Activated CD8-positive, alpha-beta T cell treated with anti-CD3 and anti-CD28 coated beads for 36 hours (primary cell): ENCODE measurements at places on chromosomes 5 and 9. TPM values are rescaled to one million over a fixed set of nuclear protein-coding genes. Genes with fewer than 3 reads are reported as not detected.

The PCDHB8 gene
- total RNA-seq, result not detected

The ELOVL7 gene
- 0.18 TPM for total RNA-seq

The YTHDC2 gene
- 28.2 TPM for total RNA-seq

The PCDHGC3 gene
- total RNA-seq, result not detected

The PCDHAC1 gene
- total RNA-seq, result not detected

The IL9 gene
- not detected for total RNA-seq

DNA sequence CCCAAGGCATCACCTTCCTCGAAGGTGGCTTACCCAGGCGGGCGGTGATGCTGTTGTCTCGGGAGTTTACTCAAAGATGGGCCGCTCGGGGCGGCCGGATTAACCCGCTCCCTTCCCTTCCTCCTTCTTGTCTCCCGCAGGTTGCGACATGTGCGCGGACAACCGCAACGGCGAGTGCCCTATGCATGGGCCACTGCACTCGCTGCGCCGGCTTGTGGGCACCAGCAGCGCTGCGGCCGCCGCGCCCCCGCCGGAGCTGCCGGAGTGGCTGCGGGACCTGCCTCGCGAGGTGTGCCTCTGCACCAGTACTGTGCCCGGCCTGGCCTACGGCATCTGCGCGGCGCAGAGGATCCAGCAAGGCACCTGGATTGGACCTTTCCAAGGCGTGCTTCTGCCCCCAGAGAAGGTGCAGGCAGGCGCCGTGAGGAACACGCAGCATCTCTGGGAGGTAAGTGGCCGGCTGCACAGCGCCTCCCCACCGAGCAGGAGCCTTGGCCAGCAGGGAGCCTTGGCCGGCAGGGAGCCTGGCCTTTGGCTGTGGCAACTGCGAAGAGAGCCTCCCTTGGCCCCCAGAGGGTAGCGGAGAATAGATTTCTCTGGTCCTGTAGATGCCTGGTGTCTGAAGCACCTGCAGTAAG is 10.6 kb downstream of the PRDM6 start:
- DNase-seq, result no peak

GRCh38 chr9:6098431-6098830 is 83.0 kb upstream of the RANBP6 start:
- no peak for DNase-seq

DNA sequence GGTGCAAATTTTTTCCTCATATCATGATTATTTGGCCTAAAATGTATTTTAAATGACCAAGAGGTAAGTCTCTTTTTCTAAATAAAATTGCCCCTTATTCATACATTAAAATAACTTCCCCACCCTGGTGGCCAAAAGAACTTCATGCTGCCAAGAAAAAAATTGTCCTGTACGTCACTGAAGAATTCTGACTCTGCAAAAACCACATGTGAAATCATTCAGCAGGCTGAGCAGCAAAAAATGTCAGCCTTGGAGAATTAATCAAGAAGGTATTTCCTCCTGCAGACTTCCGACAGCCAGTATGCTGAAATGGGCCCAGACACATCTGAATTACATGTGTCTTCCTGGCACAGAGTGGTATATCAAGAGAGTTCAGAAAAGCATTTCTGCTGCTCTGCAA is 94.6 kb upstream of the HMHB1 start:
- no peak for DNase-seq

- DNase-seq, result no peak
Observed at GRCh38 chr5:72467461-72467860, 39.7 kb downstream of the ZNF366 start.

GRCh38 chr5:130068988-130069387 is 164.7 kb downstream of the CHSY3 start:
- DNase-seq, result no peak

- no peak for DNase-seq
Observed at GRCh38 chr5:175484829-175485228, 6.5 kb downstream of the SFXN1 start.

GRCh38 chr9:89635816-89636215 is 31.0 kb downstream of the GADD45G start:
- no peak for DNase-seq

- no peak for DNase-seq
Observed at GRCh38 chr5:150987746-150988145, 32.6 kb upstream of the GPX3 start.
